ENCODE measurements at places on chromosomes 3 and 15.

DNA sequence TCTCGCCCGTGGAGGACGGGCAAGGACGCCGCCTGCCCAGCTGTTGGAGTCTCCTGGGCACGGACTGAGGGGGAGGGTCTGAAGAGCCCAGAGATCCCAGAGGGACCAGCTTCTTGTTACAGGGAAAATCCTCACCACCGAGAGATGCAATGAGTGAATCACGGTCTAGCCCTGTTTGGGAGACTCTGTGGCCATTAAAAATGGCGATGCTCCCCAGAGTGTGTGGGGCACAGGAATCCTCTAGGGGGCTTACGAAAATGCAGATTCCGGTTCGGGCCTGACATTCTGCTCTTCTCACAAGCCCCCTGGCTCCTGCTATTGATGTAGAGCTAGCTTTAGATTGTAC is 35.5 kb upstream of the EPHB3 start:
- no peak for DNase-seq

DNA sequence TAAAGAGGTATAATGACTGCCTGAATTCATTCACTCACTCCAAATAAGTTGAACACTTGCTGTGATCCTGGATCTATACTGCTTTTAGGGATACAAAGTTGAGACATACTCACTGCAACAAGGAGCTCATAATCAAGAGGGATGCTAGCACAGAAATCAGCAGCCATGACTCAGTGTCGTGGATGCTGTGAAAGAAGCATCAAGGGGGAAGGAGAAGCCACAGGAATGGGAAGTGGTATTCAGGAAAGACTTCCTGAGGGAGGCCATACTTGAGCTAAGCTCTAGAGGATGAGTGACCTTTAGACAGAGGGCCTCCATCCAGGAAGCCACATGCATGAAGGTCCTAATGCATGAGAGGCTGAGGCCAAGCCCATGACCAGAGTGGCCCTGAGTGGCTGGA is 245.7 kb upstream of the RORA start:
- DNase-seq = no peak

DNA sequence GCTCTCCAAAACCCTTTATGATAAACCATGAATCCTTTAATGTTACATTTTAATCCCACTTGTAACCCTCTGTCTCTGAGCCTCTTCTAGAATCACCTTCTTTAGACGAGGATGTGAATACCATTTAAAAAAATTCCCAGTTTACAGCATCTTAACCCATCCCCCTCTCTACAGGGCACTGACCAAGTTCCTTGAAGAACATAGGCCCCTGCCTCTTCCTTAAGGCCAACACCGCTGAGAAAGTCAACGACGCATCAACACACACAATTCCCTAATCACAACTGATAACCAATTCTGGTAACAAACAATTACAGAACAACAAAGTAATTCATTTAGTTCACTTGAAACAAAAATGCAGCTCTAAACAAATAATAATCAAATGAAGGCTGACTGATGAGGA is 130.3 kb downstream of the DLG1 start:
- no peak for DNase-seq

DNA sequence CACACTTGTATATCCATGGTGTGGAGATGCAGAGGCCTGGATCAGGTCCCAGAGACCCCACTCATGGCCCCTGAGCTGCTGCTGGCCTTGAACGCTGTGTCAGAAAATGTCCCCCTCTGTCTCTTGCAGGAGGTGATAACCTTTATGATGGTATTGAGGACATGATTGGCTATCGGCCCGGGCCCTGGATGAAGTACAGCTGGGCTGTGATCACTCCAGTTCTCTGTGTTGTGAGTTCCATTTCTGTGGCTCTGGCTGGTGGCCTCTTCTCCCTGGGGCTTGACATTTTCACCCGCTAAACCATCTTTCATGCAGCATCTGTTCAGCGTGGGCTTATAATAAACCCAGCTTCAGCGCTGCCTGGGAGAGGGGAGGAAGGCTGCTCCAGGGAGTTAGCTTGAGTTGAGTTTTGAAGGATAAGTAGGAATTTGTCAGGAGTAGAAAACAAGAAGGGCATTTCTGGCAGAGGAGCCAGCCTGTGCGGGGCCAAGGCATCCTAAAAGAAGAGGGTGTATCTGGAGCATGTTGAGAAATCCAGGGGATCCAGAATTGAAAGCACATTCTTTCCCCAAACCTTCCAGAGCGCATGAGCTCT is 61.1 kb downstream of the GRIP2 start:
- DNase-seq = no peak

DNA sequence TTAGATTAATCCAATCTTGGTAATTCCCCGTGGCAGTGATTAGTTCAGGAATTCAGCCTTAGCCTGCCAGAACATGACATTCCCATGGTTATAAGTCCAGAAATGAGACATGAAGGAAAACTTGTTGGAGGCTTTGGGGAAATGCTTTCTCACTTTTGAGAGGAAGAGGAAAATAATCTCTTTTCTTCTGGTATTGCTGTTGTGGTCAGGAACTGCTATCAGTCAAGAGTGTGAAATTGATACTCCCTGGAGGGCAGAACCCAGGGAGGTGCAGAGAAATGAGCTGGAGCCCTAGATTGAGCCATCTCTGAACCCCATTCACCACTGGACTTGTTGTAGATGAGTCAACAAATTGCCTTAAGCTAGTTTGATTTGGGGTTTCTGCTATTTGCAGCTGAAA is 38.6 kb upstream of the APH1B start:
- DNase-seq = peak; percentile 70

DNA sequence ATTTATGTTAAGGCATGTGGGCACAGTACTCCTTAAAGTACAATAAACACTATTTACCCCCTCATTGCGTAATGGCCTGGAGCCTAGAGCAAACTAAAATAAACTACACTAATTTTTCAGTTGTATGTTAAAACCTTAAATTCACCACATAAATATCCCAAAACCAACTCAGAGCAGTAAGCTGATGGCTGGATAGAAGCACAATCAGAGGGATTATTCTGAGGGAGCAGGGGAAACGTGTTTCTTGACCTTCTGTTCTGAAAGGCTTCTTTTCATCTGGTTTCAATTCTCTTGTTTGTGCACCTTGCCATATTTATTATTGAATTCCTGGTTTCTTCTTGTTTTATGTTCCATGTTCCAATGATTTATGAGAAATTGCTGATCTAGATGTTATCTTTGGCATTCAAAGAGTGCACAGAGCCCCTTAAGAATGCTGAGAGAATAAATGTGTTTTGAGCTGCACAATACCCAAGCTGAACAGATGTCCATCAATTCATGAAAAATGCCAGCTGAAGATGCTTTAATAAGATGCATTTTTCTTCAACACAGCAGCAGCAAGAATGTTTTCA is 29.6 kb downstream of the RPL22L1 start:
- DNase-seq = no peak

DNA sequence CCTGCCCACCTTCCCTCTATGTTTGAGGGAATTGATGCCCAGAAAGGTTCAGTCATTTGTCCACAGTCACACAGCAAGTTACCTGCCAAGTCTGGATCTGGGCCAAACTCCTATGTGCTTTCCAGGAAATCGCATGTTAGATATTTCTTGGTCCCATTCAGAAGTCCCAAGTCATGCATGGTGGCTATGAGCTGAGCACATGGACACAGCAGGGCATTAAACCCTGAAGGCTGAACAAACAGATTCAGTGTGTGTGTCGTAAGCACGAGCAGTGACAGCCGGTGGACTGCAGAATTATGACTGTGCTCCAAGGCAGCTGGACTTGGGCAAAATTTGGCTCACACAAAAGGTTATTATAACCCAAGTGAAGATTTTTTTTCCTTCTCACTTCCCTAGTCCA is 11.4 kb upstream of the SLC6A6 start:
- DNase-seq = no peak

DNA sequence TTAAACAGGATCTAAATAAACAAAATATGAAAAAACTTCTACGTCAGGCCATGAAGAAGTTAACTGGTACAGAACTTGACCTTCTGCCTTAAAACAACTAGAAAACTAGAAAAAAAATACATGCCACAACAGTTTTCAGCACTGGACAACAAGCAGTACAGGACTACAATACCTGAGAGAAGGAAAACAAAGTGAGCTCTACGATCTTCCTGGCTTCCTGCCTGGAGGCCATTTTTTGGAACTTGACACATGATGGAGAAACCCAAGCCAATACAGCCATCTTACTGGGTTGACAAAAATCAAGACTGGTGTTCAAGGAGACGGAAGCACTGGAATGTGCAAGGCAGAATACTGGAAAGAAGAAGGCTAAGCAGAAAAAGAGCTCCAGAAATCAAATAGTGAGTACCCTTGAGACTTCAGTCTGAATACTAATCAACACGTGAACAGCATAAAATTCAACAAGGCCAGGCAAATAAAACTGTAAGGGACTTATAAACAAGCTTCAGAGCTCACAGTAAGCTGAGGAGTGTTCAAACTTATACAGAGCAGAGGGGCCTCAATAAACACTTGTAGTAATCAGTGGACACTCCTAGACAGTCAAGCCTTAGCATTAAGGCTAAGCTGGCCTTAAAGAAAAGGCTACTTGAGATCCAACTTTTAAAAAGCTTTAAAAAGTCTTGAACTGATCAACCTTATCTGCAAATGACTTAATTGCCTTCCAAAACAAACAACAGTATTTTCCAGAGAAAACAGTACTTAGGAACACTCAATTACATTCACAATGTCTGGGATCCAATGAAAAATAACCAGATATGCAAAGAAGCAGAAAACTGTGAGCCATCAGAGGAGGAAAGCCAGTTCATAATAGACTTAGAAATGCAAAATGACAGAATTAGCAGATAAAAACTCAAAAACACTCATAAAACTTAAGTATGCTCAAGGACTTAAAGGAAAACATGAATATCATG is 63.2 kb downstream of the DLG1 start:
- DNase-seq = no peak

DNA sequence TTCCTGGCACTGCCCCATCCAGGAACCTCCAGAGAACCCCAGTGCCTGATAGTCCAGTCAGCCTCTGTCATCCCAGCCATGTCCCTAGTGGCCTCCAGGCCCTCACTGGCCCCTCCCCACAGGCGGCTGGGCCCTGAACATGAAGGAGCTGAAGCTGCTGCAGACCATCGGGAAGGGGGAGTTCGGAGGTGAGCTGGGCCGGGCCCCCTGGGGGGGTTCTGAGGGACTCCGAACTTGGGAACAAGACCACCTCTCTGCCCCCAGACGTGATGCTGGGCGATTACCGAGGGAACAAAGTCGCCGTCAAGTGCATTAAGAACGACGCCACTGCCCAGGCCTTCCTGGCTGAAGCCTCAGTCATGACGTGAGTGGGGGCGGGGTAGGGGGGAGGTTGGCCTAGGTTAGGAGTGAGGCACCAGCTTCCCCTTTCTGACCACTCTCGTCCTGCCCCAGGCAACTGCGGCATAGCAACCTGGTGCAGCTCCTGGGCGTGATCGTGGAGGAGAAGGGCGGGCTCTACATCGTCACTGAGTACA is 12.0 kb upstream of the LMAN1L start:
- DNase-seq = no peak

All from stimulated activated effector memory CD8-positive, alpha-beta T cell treated with anti-CD3 and anti-CD28 coated beads, Interleukin-12 subunit alpha, Interleukin-12 subunit beta, amount 100 ng/mL, for 72 hours (primary cell).